ENCODE measurements at places on chromosomes 11 and 22. TPM values are rescaled to one million over a fixed set of nuclear protein-coding genes. Genes with fewer than 3 reads are reported as not detected.

Gene SEPTIN3
- total RNA-seq = not detected

DNA sequence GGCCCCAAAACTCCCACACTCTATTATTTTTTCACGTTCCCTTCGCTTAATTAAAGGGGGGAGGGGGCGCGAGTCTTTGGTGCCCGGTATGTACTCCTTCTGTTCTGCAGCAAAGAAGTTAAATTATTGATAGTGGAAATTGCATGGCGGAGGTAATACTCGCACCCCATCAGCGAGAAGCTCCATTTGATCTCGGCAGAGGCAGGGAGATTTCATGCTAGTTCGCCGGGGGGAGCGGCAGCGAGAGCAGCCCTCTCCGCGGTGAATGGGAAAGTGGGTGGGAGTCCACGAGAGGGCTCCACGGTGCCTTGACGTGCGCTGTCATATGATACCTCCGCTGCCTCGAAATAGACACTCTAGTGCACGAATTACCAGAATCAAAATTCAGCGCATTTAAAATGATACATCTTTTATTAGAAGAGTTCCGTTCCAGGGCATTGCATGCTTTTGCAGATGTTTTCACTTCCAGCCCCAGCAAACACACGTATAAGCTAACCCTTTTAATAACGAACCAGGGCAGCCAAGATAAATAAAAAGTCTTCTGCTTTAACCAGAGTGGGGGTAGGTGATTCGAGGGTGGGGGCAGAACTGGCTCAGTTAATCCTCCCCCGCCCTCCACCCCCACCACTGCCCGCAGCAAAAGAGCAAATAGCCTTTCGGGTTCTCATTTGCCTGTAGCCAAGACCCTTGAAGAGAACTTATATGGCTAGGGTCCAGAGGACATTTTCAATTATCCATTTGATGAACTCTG, 1.3 kb upstream of the BDNF start:
- H3K36me3 ChIP-seq = no peaks in the 10 kb centered on the region
- no peak overlapping the region for H3K4me3 ChIP-seq
- H3K27me3 ChIP-seq = peaks cover 5% of the 10 kb centered on the region
- DNase-seq = no peak

- no peak for DNase-seq
- no peaks in the 10 kb centered on the region for H3K36me3 ChIP-seq
- H3K4me1 ChIP-seq = no peaks in the 10 kb centered on the region
- H3K4me3 ChIP-seq = no peak overlapping the region
These were observed 57.6 kb downstream of the PLEKHA7 start for GRCh38 chr11:16956538-16957153.

DNA sequence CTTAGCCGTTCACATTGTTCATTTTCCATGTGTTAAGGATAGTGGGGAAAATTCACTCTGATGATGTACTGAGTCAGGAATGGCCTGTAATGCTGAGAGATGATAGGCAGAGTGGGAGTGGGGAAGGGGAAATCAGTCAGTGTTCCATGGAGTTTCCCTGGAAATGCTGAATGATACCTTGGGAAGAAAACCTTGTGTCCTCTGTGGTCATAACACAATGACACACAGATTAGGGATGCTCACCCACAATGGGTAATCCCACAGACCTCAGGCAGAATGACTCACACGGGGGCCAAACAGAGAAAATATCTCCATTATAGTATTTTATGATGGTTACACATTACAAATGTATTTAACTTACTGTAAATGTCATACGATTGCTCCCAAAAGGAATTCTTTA, 118.0 kb downstream of the SNX19 start:
- no peaks in the 10 kb centered on the region for H3K36me3 ChIP-seq
- no peak for DNase-seq

DNA sequence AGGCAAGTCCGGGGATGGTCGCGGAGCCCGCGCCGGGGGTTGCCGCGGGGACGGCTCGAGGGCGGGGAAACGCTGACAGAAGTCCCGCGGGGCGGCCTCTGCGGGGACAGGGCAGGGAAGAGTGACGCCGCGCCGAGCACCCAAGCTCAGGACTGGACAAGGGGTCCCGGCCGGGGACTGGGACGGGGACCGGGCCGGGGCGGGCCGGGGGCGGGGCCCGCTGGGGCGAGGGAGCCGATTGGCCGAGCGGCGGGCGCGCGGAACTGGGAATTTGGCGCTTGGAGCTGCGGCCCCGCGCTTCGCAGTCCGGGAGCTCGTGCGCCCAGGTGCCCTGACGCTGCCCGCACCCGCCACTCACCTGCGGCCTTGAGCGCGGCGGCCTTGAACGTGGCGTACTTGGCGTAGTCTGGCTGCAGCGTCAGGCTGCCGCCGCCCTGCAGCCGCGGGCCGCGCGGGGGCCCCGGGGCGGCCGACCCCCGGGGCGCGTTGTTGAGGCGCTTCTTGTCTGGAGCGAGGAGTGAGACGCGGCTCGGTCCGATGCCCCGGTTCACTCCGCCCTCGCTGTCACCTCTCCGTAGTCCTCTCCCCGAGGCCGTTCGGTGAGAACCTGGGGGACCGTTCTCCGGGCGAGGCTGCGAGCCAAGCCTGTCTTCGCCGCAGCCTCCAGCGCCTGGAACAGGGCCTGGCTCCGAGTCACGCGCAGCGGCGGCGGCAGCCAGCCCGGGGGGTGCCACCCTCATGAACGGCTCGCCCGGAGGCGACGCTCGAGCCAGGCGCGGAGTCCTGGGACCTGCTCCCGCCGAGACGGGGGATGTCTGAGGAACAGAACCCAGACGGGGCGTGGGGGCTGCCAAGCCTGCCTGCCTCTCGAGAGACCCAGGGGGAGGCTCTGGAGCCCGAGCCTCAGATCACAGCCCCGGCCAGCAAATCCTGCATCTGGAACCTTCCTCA, 4.5 kb downstream of the SHISA8 start:
- peaks cover 15% of the 10 kb centered on the region for H3K36me3 ChIP-seq
- H3K4me3 ChIP-seq = no peak overlapping the region
- no peaks in the 10 kb centered on the region for H3K27me3 ChIP-seq
- DNase-seq = no peak
- H3K4me1 ChIP-seq = no peaks in the 10 kb centered on the region

DNA sequence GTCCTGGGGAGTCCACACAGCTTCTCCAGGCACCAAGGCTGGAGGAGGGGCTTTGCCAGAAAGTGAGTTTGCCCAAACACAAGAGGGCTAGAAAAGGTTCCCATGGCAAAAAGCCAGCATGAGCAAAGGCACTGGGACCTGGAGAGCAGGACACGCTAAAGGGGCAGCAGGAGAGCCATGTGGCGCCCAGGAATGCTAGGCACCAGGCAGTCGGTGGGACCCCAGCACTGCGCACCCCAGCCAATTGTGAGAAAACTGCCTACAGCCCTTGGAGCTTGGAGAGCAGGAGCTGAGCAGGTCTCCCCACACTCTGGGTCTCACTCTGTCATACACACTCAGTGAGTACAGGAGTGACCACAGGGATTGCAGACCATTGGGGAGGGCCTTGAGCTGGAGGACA, 5.2 kb upstream of the RAB1B start:
- H3K27me3 ChIP-seq = no peaks in the 10 kb centered on the region
- H3K36me3 ChIP-seq = peaks cover 73% of the 10 kb centered on the region
- H3K27ac ChIP-seq = no peak overlapping the region
- peaks cover 2% of the 10 kb centered on the region for H3K4me1 ChIP-seq
- no peak overlapping the region for H3K4me3 ChIP-seq

All from K562 (cell line).